ENCODE measurements at places on chromosomes 1 and 21.

DNA sequence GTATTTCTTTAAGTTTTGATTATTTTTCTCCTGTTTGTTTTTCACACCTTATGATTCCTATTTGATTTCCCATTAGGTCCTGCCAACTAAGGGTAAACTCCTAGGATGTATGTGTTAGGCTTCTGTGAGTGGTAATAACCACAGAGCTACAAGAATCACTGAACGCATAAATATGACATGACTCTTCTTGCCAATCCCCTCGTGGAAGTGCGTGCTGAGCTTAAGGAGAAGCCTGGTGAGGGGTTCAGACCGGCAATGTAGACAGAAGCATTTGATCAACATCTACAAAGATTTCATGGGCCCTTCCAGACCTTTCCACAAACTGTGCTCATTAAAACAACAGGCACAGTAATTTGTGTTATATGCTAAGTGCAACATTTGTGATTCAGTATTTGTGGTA, 273.8 kb upstream of the SNX7 start:
- no peak for DNase-seq

DNA sequence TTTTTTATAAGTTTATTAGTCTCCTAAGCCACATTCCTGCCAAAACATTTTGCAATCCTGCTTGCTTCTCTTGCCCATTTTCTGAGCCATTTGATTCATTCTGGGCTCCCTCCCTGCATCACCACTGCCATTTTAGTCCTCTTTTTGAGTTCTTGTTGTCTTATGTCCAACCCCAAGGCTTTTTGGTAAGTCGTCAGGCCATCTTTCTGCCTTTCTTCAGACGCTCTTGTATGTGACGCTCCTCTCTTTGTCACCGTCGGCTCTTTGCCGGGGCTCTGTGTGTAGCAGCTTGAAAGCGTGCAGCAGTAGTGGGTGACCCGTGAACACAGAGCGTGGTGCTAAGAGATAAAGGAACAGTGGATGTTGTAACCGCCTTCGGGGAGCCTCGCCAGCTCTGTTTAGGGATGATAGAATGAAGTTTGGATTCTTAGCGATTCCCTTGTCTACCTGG, 14.6 kb downstream of the HUNK start:
- DNase-seq: no peak

DNA sequence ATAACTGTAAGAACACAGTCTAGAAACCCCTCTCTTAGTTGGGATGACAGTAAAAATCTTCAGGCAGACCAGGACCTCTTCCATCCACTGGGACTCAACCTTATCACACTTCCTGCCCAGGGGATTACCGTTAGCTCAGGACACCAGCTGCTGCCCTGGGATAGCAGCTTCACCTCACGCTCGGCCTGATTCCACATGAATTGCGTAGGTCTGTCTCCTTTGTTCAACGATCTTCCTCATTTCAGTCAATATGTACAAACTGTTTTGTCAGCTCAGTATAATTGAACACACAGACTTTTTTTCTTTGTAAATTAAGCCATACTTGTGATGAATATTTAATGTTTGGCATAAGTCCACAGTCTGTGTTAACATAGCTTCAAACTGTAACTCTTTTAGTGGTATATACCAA, 290.4 kb downstream of the GRIK1 start:
- no peak for DNase-seq

GRCh38 chr1:114819869-114820268, 34.8 kb upstream of the SYCP1 start:
- no peak for DNase-seq

- DNase-seq: no peak
These were observed 6.8 kb upstream of the COL6A2 start for GRCh38 chr21:46091118-46091517.

DNA sequence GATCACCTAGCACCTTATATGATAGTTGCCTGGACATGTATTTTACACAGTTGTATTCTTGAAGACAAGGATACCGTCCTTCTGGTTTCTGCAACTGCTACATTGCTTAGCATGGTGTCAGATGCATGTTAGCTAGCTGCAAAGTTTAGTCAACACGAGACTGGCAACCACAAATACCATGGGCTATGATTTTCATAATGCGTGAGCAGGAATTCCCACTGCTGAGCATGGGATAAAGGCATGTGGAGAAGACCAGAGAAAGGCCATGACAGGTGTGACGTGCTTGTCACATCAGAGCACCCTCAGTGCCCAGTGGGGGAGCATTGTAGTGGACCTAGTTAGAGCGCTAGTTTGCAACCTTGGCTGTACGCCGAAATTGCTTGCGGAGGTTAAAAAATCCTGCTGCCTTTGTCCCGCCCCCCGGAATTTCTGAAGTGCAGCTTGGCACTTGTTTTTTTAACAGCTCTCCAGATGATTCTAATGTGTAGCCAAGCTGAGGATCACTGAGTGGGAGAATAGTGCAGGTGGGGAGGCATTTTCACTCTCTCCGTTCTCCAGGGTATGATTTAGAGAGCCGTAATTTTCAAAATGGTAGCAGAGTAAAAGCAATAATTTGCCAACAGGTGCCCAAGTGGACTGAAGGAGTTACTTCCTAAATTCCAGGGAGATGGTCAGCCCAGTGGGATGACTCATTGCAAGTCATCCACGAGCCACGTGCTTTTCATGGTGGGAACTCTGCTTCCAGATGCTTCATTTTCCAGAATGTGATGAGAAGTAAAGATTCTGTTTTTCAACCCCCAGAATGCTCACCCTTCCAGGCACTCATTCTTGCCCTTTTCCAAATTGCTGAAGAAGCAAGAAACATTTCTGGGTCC, 81.0 kb downstream of the CNIH3 start:
- DNase-seq: no peak

DNA sequence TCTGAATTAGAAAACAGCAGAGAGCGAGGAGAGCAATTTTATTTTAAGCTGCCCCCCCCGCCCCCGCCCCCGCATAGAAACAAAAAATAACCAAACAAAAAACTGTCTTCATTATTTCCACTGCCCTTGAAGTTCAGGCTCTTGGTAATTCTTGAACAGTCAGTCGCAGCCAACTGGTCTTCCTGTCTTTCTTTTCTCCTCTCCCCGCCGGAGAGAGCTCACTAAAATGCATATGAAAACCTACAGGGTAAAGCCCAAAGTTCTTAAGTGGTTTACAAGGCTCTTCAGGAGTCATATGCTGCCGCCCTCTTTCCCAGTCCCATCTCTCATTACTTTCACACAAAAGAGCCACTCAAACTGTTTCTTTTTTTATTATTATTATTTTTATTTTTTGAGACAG, 1.1 kb upstream of the ANKRD35 start:
- no peak for DNase-seq

- no peak for DNase-seq
These were observed 6.2 kb downstream of the FNDC5 start for GRCh38 chr1:32864375-32865019.

DNA sequence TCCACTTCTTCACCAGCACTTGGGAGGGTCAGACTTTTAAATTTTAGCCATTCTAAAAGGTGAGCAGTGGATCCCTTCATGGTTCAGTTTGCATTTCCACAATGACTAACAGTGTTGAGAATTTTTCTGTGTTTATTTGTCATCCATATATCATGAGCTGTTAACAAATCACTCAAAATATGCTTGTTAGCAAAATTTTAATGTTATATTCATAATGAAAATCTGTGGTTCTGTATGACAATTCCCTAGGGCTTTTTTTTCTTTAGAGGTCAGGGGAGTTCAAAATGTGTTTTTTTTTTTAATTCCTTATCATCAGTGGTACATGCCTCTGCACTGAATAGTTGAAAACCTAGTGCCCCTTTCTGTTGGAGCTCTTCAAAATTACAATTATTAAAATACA, 682.2 kb upstream of the ADGRL2 start:
- no peak for DNase-seq

- DNase-seq: no peak
These were observed 137.8 kb downstream of the RWDD3 start for GRCh38 chr1:95371666-95372282.

GRCh38 chr1:10519016-10519417, 44.3 kb downstream of the PEX14 start:
- no peak for DNase-seq

GRCh38 chr21:35404247-35404646, 355.1 kb upstream of the RUNX1 start:
- no peak for DNase-seq

- no peak for DNase-seq
These were observed 72.0 kb upstream of the CLDN14 start for GRCh38 chr21:36551731-36552433.

- no peak for DNase-seq
These were observed 3.0 kb downstream of the NFIA start for GRCh38 chr1:61085206-61085982.

DNA sequence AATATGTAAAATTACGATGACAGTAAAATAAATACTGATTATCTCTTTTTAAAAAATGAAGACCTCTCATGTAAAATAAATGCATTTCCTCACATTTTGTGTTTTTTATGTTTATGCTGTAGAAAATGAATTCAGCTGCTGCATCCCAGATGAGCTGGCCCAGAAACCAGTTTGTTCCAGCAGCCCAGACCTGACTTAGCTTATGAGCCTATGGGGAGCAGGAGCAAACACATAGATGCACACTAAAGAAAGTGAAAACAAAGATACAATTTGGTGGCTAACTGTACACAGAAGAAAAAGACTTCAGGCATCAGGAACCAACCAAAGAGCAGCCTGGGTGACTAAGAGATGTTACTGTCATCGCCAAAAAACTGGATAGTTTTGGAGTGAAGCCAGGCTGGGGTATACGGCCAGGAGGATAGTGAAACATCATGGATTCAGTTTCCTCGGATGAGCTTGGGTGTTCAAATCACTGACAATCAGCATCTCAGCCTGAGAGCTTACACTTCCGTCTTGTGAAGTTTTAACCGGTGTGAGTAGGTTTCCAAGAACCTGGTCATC, 113.9 kb upstream of the BACE2 start:
- DNase-seq: no peak

All from GM18507 (cell line).